ENCODE measurements at places on chromosomes 12 and 14.

- no peak for DNase-seq
These were observed 116.9 kb upstream of the LRIG3 start for GRCh38 chr12:59036973-59037762.

DNA sequence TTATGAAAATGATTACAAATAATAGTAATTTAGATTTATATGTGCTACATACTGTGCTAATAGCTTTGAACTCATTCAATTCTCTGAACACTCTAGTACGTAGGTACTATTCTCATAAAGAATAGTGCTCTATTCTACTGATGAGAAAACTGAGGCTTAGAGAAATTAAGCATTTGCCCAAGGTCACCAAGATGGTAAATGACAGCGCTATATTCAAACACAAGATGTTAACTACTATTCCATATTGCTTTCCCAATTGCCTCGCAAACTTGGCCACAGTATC, 182.9 kb upstream of the GZMB start:
- no peak for DNase-seq

DNA sequence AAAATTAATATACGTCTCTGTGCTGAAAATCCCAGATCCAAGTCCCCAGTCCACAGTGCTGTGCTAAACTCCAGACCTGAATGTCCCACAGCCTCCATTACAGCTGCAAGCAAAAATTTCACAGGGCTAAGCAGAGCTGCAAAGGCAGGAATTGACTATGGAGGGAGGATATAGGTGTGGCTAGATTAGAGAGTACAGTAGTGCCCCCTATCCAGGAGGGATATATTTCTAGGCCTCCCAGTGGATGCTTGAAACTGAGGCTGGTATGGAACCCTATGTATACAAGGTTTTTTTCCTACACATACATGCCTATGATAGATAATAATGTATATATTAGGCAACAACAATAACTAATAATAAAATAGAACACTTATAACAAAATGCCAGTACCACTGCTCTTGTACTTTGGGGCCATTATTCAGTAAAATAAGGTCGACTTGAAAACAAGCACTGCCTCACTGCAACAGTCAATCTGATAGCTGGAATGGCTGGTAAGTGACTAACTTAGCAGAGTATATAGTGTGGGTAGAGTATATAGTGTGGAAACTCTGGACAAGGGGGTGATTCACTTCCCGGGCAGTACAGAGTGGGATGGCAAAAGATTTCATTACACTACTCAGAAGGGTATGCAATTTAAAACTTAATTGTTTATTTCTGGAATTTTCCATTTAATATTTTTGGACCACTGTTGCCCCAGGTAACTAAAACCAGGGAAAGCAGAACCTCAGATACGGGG, 82.7 kb downstream of the C14orf132 start:
- DNase-seq, result no peak

DNA sequence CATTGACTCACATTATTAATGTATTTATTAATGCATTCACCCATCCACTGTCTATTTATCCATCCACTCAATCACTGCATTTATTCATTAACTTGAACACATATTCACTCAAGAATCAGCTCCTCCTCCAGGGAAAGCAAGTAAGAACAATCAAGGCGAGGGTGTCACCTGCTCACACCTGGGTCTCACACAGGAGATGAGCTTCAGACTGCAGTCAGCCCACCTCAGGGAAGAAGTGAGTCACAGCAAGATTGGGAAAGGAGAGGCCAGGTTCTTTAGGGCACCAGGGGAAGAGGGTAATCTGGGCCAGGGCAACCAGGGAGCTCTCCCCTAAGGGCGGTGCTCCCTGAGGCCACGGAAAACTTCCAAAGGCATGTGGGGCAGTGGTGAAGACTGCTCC, 367.3 kb downstream of the BCL11B start:
- no peak for DNase-seq
